ENCODE measurements at places on chromosomes 11 and 22. TPM values are rescaled to one million over a fixed set of nuclear protein-coding genes. Genes with fewer than 3 reads are reported as not detected.

Gene DKK3
- total RNA-seq: 288 TPM

Gene ZBTB16
- total RNA-seq: 28.0 TPM

Gene RAG1
- 0.99 TPM for total RNA-seq

Gene INPP5J
- total RNA-seq: 0.47 TPM

Gene VWCE
- total RNA-seq: 4.1 TPM

Gene NUP98
- 84.2 TPM for total RNA-seq

Gene MFRP
- total RNA-seq: not detected

Gene NTM
- total RNA-seq: 1.4 TPM

Gene PCF11
- total RNA-seq: 26.5 TPM

Gene RAB38
- total RNA-seq: 2.7 TPM

Gene MPEG1
- not detected for total RNA-seq

Gene GGTLC3
- total RNA-seq: not detected

Gene TSSK2
- not detected for total RNA-seq

Gene ESAM
- 70.7 TPM for total RNA-seq

Gene SDHAF2
- total RNA-seq: 41.4 TPM

Gene SLN
- total RNA-seq: not detected

Gene TSGA10IP
- under 0.01 TPM for total RNA-seq

Gene RTN4RL2
- under 0.01 TPM for total RNA-seq

Gene TIGD3
- 0.27 TPM for total RNA-seq

Gene TSG101
- 39.4 TPM for total RNA-seq

Gene CSF2RB
- 3.5 TPM for total RNA-seq

Gene RFPL1
- not detected for total RNA-seq

Gene MS4A4A
- total RNA-seq: not detected

Gene CATSPERZ
- 0.27 TPM for total RNA-seq

Gene IMMP1L
- total RNA-seq: 8.3 TPM

Gene SCT
- not detected for total RNA-seq

Gene COMMD9
- 23.9 TPM for total RNA-seq

Gene PPP1R14B
- 313 TPM for total RNA-seq

Gene ACCSL
- total RNA-seq: not detected

Gene RBMXL2
- 0.18 TPM for total RNA-seq

Gene DCDC1
- total RNA-seq: under 0.01 TPM

Gene OR51I1
- not detected for total RNA-seq

Gene NCF4
- not detected for total RNA-seq

Gene HSPB2
- total RNA-seq: 0.28 TPM

Gene TTC28
- total RNA-seq: 16.6 TPM

Gene C11orf97
- not detected for total RNA-seq

Gene OR4C46
- not detected for total RNA-seq

Gene CWC15
- 44.3 TPM for total RNA-seq

Gene MEI1
- total RNA-seq: 0.81 TPM

Gene ZNF280B
- 0.56 TPM for total RNA-seq

Gene FOLR3
- not detected for total RNA-seq

Gene TBX1
- total RNA-seq: 6.5 TPM

Gene KCNJ1
- not detected for total RNA-seq

Gene BCO2
- total RNA-seq: 0.72 TPM

Gene NCAM1
- total RNA-seq: 0.45 TPM

Gene C11orf21
- not detected for total RNA-seq

Gene AQP11
- 0.47 TPM for total RNA-seq

Gene SLC22A8
- total RNA-seq: not detected

Gene DUSP8
- 0.85 TPM for total RNA-seq

Gene LRRN4CL
- total RNA-seq: 0.09 TPM

Gene ALDH3B1
- total RNA-seq: 9.6 TPM

Gene P2RY2
- 4.0 TPM for total RNA-seq

Gene CD248
- total RNA-seq: 1.1 TPM

Gene CRYBB3
- not detected for total RNA-seq

Gene OR4A16
- not detected for total RNA-seq

Gene LIF
- total RNA-seq: 2.0 TPM

Gene OR6A2
- total RNA-seq: 0.27 TPM

Gene SUSD2
- total RNA-seq: 0.09 TPM

Gene DDIAS
- 5.0 TPM for total RNA-seq
